Stimulated activated CD4-positive, alpha-beta T cell treated with anti-CD3 and anti-CD28 coated beads, TNF-alpha, amount 100 ng/mL, for 1 hour (primary cell): ENCODE measurements at places on chromosomes 7 and 10.

GRCh38 chr10:117609796-117610170, 67.2 kb downstream of the EMX2 start:
- no peak for DNase-seq

DNA sequence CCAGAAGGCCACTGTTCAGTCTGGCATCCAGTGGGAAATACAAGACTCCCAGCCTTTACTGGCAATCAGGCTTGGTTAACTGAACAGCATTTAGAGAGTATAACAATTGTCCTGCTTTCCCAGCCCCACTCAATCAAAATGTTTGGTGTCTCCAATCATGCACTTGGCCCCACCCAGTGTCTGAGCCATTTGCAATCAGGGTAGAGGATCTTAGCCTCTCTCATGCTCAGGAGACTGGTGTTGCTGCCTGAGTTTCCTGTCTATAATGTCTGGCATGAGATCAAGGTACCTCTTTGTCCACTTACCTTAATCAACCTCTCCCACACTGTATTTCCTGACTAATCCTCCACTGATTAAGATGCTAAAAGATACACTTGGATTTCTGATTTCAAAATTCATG, 290.2 kb upstream of the GHITM start:
- no peak for DNase-seq

GRCh38 chr7:126535176-126535575, 717.6 kb downstream of the GRM8 start:
- DNase-seq = no peak

DNA sequence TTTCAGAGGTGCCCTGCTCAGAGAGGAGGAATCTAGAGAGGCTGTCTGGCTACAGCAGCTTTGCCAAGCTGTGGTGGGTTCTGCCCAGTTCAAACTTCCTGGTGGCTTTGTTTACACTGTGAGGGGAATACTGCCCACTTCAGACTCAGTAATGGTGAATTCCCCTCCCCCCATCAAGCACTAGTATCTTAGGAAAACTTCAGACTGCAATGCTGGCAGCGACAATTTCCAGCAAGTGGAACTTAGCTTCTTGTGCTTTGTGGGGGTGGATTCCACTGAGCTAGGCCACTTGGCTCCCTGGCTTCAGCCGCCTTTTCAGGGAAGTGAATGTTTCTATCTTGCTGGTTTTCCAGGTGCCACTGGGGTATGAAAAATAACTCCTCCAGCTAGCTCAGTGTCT, 42.8 kb downstream of the CYP2C8 start:
- DNase-seq = no peak

DNA sequence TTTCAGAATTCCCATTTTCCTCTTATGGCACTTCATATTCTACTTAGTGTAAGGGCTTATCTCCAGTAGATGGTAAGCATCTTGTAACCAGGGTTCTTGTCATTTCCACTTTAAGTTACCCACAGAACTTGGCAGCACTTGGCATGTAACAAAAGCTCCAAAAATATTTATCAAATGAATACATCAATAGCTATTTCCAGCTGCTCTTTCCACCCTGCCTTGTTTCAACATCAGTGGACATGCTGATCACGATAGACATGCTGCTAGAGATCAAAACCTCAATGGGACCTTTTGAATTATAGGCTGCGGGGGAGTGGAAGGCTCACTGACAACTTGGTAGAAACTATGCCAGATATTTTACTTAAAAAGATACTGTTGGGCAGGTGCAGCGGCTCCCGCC, 32.9 kb downstream of the HOXA1 start:
- no peak for DNase-seq

DNA sequence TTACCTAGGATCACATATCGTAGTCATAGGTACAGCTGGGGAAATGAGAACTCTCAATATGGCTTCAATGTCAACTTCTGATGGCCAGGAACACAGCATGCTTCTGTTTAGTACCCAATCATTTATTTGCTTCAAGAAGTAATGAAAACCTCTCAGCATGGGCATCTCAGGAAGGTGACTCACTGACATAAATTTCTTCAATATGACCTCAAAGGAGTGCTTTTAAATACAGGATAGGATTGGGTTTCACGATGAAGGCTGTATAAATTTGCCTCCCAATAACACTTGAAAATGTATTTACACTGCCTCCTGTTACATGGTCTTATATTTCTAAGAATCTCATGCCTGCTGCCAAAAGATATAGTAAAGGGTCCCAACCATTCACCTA, 15.1 kb downstream of the ITGA8 start:
- DNase-seq = no peak

GRCh38 chr7:55573234-55573900, 1.1 kb upstream of the VOPP1 start:
- DNase-seq = no peak

- DNase-seq = no peak
Observed at GRCh38 chr10:75648854-75649253, 217.4 kb downstream of the LRMDA start.
